Activated gamma-delta T cell treated with Interleukin-2 at 50 U/mL for 16 hours (primary cell): ENCODE measurements at places on chromosomes 16 and 17.
A peak's percentile ranks its signal among the peaks of the same experiment; 100 is the strongest.

DNA sequence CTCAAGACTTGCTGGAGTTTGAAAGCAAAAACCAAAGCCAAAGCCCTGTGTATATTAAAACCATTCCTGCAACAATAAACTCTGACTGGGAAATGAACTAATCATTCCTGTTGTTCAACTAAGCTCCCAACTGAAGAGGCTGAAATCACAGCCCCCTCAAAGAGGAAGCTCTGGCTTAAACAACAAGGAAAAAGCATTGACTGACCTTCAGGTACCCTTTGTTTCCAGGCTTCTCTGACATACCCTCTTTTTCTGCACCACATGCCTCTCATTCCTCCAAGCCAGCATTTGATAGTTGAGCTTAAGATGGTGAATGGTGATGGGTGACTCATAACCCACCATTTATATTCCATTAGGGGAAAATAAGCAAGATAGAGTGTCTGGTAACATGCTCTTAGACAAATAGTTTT lies 470.9 kb upstream of the SOX9 start:
- DNase-seq: no peak

GRCh38 chr16:24971718-24972117 lies 43.5 kb downstream of the ARHGAP17 start:
- DNase-seq: no peak

DNA sequence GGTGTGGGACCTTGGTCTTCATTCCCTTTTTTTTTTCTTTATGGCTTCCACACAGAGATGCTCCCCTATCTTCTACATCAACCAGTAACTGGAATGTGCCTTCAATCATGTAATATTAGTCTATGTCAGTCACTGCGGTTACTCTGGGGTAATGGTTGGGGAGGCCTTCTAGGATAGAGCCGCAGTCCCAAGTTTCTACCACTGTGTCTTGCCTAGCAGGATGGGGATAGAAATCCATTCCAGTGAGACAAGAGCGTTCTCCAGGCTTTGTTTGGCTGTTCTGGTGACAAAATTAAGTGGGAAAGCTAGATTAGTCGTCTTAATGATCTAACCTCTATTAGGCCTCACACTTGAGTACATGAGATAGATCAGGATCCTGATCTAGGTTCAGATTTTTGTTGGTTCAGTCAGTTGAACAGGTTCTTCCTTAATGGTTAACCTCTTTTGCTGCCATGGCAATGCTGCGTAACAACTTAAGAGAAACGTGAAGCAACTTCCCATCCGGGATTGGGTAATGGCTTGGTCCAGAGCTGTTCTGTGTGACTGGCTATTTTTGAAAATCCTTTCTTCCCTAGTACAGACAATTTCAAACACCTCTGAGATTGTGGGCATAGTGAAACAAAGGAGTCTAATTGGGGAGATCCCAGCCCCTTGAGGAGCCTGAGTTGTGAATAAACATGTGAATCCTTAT lies 8.7 kb downstream of the MSL1 start:
- no peak for DNase-seq

DNA sequence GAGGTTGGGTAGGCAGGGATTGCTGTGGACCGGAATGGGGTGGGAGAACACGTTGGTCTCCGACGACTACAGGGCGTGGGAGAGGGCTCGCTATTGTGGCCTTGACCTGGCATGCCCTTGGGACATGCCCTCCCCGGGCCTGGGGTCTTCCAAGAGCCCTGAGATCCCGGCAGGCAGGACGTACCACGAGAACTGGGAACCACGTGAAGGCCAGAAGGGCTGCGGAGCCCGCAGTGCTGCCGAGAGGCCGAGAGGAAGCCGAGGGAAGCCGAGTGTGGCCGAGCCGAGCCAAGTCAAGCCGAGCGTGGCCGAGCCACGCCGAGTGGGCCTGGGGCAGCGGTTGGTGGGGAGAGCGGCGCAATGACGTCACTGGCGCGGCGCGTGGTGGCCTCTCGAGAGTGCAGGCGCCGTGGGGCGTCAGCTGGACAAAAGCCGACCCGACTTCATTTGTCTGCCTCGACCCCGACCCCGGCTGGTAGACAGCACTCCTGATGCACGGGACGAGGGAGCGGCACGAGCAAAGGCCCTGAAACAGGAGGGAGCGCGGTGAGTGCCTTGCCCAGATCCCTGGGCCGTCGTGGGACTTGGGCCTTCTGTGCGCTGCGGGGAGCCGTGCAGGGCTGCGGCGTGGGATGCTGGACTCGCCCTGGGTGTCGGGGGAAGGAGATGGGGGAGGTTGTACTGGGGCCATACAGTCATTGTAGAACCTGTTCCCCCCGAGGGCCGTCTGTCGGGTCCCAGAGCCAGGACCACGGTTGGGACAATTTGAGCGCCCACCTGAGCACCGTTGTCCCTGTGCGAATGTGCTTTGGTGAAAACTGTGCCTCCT lies 6.6 kb downstream of the SOCS1 start:
- DNase-seq: no peak

DNA sequence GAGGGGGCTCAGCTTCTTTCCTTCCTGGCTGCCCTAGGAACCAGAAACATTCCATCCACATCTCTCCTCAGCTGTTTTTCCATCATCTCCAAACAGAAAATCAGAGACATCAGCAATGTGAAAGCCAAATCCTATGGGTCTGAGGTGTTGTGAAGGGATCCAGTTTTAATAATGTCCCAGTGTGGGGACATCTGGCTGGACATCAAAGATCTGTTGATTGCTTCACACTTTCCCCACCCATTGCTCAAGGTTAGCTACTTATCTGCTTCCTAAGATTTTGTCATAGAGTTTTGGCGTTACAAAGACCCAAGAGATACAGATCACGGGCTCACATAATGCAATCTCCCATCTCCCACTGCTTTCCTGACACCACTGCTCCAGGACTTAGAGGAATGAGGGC lies 47.8 kb upstream of the AXIN2 start:
- DNase-seq: no peak

DNA sequence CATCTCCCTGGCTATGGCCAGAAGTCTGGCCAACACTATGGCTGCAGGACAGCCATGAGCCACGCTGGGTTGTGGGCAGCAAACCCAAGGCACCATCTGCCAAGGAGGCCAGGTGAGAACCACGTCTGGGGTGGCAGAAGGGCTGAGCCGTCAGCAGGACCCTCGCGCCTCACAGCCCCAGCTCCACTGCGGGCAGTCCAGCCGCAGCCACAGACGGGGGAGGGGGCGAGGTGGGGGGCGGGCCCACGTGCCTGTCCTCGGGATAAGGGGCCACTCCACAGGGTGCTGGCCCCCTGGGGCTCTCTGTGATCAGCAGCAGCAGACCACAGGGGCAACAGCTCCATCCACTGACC lies 6.5 kb upstream of the BAIAP2 start:
- no peak for DNase-seq

GRCh38 chr17:66930933-66931332 lies 33.6 kb upstream of the CACNG4 start:
- no peak for DNase-seq

- no peak for DNase-seq
Observed at GRCh38 chr17:70378076-70378475, 208.7 kb downstream of the KCNJ2 start.

GRCh38 chr16:18804540-18804939 lies 3.2 kb upstream of the ARL6IP1 start:
- no peak for DNase-seq

- DNase-seq: no peak
Observed at GRCh38 chr16:23905027-23905426, 69.2 kb downstream of the PRKCB start.

DNA sequence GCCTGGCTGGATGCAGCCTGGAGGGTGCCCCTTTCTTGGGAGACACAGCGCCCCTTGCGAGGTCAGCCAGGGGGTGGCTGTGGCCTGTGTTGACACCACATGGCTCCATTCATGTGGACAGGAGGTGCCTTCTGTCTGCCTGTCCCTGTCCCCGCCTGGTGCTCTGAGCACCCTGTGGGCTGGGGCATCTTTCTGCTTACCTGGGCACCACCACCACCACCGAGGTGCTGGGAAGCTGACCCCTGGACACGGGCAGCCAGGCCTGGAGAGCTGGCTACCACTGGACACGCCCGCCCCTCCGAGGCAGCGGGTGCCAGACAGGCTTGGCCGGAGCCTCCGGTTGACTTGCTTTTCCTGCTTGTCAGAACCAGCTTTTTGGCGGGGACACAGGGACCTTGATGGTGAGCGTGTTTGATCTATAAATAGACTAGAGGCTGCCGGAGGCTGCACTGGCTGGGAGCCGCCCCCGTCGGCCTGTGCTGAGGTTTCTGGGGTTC lies 121.3 kb upstream of the GSE1 start:
- DNase-seq: no peak

GRCh38 chr17:80072410-80072809 lies 29.0 kb upstream of the GAA start:
- no peak for DNase-seq

DNA sequence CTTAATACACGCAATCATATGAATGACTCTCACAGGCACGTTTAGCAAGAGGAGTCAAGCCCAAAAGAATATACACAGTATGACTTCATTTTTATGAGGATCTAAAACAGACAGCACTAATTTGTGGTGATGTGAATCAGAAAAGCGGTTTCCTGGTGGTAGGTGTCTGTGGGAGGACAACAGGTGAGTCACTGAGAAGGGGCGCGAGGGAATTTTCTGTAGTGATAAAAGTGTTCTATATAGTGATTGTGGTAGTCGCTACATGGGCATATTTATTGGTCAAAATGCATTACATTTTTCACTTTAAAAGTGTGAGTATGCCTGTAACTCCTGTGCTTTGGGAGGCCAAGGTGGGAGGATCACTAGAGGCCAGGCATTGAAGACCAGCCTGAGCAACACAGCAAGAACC lies 7.6 kb upstream of the TNRC6A start:
- peak; percentile 9 for DNase-seq

GRCh38 chr16:73054125-73054484 lies 6.2 kb upstream of the ZFHX3 start:
- no peak for DNase-seq

DNA sequence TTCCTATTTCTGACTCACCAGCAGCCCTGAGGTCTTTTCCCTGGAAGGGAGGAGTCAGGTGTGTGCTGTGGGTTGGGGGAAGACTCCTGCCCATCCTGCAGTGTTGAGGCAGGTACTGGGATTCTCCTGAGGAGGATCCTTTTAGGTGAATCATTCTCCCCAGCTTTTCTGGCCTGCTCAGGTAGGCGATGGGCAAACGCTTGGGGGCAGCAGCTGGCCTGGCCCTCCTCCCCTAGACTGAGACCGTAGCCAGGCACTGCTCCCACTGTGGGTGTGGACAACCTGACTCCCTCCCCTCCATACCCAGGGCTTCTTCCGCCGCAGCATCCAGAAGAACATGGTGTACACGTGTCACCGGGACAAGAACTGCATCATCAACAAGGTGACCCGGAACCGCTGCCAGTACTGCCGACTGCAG lies 15.1 kb downstream of the GJD3 start:
- no peak for DNase-seq

GRCh38 chr17:48107137-48108055 lies at the start of gene SNX11:
TSS of gene SNX11 (plus strand) at chr17:48107766. CDS start at chr17:48112044, 4,278 bp downstream.
- peak; percentile 90 for DNase-seq

- no peak for DNase-seq
Observed at GRCh38 chr16:48393485-48394354, 8.5 kb upstream of the SIAH1 start.

DNA sequence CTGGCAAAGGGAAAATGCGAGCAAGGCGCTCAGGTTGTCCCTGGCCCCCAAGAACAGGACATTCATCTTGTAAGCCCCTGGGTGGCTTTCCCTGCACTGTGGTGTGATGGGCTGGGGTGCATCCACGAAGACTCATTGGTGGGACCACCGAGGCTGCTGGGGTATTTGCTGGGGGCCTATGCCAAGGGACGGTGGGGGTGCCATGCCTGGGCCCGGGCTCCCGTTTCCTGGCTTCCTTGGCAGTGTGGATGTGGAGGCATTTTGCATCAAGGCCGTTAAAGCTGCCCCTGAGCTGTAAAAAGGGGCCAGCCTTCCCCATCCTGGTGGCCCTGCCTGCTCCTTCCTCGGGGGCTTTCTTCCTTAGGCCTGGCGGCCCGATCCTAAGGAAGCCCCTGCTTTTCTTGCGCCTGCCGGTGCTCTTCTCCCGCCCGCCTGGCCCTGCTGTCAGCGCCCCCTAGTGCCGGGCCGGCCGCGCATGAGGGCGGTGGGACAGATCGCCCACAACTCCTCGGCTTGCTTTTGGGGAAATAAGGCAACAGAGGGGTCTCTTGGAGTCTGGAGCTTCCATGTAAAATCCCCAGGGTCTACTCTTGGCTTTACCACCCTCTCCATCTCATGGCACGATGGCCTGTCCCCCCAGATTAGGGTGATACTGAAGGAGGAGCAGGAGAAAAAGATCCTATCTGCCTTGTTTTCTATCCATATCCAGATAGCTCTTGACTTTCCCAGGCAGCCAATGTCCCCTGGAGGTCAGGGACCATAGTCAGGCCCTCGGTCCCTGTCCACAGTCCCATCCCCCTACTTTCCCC lies 9.8 kb upstream of the TBX2 start:
- DNase-seq: peak; percentile 38

DNA sequence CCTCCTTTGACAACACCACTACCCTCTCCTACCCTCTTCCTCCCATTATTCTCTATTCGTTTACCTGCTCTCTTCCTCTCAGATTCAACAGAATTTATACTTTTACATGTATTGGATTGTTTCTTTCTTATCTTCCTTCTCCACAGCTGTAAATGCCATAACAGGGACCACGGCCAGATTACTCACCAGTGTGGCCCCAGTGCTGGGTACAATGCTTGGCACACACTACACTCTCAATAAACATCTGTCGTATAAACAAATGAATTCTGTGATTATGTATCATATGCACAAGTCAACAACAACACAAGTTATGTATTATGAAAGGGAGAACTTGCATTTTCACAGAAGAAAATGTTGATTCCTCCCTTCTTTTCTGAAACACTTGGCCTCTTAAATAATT lies 20.0 kb downstream of the AARSD1 start:
- no peak for DNase-seq

GRCh38 chr16:74449470-74449869 lies 28.2 kb upstream of the CLEC18B start:
- no peak for DNase-seq

DNA sequence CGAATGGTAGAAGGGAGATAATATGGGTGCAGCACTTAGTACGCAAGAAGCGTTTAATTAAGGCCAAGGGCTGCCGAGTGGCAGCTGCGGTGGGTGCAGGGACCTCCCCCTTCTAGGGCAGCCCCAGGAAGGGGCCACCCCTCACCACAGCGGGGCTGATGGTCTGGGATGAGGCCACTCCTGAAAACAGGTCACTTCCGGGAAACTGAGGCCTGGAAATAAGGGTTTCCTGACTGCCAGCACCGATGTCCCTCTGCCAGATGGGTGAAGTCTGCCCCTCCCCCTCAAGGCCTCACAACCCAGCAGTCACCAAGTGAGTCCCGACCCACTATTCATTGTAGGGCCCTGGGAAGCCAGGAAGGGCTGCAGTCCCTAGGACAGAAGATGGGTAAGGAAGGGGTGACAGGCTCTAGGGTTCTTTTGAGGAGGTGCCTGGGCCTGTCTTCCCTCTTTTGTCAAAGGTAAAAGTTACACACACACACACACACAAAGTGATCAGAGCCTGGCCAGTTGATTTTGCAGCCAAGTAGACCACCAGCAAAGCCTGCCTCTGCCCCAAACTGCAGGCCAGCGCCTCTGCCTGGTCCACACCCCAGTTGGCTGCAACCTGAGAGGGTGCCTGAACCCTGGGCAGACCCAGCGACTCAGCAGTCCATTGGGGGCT lies 12.5 kb downstream of the SREBF1 start:
- no peak for DNase-seq
